ENCODE measurements at places on chromosomes 1 and 21.

DNA sequence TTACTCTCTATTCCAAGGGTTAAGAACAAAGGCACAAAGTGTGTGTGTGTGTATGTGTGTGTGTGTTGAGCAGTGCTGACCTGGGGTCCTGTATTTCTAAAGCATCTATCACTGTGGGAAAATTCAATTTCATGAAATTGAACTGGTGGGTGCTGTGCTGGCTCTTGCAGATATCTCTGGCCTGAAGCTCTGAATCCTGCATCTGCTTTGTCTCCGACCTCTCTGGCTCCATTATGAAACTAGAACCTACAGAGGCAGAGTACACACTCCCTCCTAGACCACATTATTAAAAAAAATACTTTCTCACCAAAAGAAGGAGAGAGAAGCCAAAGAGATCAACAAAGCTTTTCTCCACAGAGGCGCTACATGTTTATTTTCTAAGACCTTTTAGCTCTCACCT lies 88.4 kb upstream of the PDE4B start:
- DNase-seq = no peak

GRCh38 chr21:15870819-15871218 lies 141.0 kb downstream of the USP25 start:
- no peak for DNase-seq

- no peak for DNase-seq
These were observed 17.7 kb downstream of the NPHS2 start for GRCh38 chr1:179558078-179558477.

DNA sequence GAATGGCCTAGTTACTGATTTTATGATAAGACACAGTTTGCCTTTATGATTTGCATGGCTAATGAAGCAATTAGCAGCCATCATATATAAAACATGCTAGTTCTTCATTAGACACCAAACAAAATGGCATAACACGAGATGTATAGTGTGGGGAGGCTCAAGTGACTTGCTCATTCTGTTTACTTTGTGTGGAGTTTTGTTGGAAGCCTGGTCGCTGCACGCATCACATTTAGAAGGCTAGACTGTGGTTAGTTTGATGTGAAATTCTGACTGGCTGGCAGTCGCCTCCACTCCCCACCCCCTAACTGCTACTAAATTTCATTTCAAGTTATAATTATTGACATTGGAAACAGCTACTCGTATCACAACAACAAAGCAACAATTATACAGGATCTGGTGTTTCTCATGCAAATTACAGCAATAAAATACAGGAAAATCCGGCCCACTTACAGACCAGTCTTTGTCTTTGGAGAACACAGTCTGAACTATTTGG lies 356.1 kb downstream of the LMO4 start:
- no peak for DNase-seq

GRCh38 chr1:234941321-234942011 lies 187.2 kb downstream of the TOMM20 start:
- DNase-seq = no peak

DNA sequence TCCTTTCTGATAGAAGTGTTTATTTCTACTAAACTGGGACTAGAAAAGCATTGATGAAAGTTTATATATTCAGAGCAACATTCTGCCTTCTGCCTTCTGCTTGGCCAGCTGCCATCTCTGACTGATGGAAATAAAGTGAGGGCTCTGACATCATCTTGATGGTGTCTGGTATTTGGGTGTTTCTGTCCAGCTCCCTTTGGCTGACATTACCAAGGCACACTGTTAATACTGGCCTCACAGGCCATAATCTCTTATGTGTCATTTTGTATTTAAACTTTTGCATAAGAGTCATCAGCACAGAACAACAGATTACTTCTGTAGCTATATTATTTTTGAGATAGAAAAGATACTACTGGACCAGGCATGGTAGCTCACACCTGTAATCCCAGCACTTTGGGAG lies 216.9 kb downstream of the RYR2 start:
- no peak for DNase-seq

DNA sequence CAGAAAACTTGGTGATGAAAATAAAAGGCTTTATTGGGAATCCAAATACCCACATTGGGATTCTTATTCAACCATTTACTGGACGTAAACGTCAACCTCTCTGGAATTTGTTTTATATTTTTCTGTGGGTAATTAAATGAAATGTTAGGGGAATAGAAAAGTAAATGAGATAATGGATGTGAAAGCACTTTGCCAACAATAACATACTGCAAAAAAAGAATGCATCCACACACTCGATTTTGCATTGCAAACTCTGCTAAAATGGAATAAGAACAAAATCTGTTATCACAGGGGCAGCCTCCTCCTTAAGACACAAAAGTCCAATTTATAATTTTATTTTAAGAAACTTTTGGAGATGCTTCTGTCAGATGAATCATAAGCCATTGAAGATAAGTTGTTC lies 88.4 kb downstream of the ERG start:
- DNase-seq = no peak

DNA sequence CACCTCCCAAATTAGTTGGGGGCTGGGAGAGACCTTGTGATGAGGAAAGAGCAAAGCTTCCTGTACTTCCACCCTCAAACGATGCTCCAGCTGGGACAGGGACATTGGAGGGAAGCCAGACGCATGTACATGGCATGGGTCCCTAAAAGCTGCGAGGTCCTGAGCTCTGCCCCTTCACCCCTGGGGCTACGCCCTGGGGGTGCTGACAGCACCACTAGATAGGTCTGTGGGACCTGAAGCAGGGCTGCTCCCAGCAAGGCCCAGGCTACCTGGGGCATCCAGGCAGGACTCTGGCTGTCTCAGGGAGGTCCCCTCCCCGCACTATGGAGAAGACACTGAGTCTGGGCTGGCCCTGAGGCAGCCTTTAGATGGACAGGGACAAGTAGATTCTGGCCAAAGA lies 83.4 kb downstream of the DMRTB1 start:
- DNase-seq = no peak

GRCh38 chr1:64917328-64917861 lies 49.0 kb downstream of the JAK1 start:
- DNase-seq = peak; percentile 14

DNA sequence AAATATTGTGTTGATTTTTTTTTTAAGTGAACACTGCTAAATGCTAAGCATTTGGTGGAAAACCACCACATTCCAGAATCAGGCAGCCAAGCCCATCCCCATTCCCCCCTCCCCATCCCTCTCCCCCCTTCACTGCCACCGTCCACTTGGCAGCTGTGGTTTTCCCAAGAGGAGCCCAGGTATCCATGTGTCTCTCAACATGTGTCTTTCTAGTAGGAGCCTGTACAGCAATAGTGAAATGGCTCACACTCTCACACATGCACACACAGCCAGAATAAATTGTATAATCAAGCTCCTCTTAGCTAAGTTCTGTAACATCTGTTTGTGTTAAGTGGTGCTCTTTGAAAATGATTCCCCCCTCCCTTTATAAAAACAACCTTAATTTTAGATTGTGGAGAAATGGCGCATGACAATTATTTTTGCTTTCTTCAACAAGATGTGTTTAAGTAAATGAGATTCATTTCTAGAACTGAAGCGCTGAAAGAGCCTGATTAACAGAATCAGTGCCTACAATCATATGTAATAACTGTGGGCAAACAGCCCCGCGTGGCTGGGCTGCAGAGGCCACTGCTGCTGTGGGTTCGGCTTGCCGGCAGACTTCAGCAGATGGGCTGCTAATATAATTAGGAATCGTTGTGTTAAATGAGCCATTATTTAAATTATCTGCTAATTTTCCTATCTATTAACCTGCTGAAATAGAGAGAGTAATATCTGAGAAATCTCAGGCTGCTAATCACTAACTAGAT lies 43.3 kb downstream of the BACE2 start:
- DNase-seq = no peak

GRCh38 chr21:36980280-36981048 lies 14.0 kb upstream of the HLCS start:
- peak; percentile 38 for DNase-seq

- no peak for DNase-seq
These were observed 9.1 kb downstream of the YBEY start for GRCh38 chr21:46295177-46295770.

- DNase-seq = no peak
These were observed 25.2 kb downstream of the B3GALT5 start for GRCh38 chr21:39637971-39638240.

- no peak for DNase-seq
These were observed 604.8 kb downstream of the PLA2G4A start for GRCh38 chr1:187433598-187433997.

DNA sequence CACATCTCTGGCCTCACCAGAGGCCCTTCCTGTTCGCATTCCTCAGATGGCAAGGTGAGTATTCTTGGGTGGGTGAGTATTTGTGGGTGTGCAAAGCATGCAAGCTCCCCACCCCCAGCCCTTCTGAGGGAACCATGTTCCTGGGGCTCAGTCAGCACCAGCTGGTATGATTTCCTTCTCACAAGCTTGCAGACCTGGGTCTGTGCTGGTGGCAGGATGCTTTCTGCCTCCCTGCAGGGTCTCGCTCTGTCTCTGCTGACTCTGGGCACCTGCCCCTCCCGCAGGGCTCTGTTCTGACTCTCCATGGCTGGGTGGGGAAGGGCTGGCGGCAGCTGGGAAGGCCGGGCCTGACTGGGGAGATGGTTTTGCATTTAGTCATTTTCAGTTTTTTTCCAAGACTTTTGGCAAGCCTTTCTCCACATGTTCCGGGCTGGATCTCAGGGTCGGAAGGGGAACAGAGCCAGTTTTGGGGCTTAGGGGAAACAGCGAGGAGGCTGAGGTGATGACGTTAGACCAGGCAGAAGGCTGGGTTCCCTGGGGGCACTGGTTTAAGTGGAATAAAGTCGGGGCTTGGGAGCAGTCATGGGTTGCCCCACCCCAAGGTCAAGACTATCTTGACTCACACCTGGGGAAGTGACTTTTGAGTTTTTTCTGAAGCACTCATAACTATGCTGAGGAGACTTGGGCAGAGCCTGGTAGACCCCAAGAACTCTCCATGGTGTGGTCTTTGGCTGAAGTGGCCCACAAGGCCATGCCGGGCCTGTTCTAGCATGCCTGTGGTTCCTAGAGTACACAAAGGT lies 6.2 kb downstream of the RASSF5 start:
- no peak for DNase-seq

GRCh38 chr1:116918714-116919357 lies 9.1 kb downstream of the PTGFRN start:
- DNase-seq = no peak

- DNase-seq = no peak
These were observed 24.4 kb upstream of the ZC3H12A start for GRCh38 chr1:37449936-37450335.
